ENCODE measurements at places on chromosomes 12 and 14. TPM values are rescaled to one million over a fixed set of nuclear protein-coding genes. Genes with fewer than 3 reads are reported as not detected.

PIWIL1 gene
- total RNA-seq, result not detected

GRCh38 chr12:3896356-3896755 lies 23.2 kb upstream of the PARP11 start:
- no peak for DNase-seq

SDSL gene
- total RNA-seq, result 9.1 TPM

GRCh38 chr12:122318607-122319605 lies 52.6 kb upstream of the VPS33A start:
- DNase-seq, result no peak

TBC1D30 gene
- 0.55 TPM for total RNA-seq

GRCh38 chr12:103442822-103443221 lies 52.9 kb downstream of the C12orf42 start:
- DNase-seq, result no peak

DNA sequence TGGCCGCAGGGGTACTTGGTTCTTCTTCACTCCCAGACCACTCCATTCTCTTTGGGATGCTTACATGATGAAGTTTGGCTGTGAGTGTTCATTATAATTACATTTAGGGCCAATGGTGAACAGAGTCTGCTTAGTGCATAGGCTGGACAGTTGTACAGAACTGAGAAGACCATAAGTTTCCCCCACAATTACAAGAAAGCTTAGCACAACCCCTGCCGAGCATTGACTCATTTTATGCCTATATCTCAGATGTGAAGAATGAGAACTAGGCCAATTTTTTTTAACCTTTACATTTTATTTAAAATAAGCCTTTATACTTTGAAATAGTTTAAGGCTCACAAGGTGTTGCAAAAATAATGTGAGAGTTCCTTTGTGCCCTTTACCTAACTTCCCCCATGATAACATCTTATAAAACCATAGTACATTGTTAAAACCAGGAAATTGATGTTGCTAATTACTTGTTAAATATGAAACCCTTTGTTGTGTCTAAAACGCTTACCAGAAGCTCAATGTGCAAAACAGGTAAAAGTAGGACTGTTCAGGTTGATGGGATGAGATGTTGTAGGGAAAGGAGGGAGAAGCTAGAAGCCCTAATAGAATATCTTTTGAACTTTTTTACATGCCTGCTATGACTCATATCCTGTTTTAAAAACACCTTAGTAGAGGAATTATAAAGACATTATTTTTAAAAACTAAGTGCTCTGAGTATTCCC lies 47.2 kb downstream of the ALDH1L2 start:
- no peak for DNase-seq

SIX4 gene
- total RNA-seq, result 8.6 TPM

GRCh38 chr14:89755816-89756215 lies 198.7 kb downstream of the EFCAB11 start:
- no peak for DNase-seq

PLEKHG3 gene
- total RNA-seq, result 0.16 TPM

NPFF gene
- not detected for total RNA-seq

DNA sequence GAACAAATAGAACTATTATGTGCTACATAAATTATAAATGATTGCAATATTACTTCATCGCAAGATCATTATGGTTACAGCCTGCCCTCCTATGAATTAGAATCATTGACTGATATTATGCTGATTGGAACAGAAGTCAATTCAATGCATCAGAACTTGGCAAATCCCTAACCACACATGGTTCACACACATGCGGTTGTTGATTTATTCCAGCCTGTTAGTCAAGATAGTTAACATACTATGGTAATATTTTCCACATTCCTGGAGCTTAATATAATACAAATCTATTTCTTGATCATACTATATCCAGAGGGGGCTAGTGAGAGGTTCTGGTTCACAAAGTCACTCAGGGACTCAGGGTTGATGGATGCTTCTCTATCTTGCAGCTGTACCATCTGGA lies 9.7 kb upstream of the CACNA1C start:
- DNase-seq, result no peak

CAPZA3 gene
- not detected for total RNA-seq

DNA sequence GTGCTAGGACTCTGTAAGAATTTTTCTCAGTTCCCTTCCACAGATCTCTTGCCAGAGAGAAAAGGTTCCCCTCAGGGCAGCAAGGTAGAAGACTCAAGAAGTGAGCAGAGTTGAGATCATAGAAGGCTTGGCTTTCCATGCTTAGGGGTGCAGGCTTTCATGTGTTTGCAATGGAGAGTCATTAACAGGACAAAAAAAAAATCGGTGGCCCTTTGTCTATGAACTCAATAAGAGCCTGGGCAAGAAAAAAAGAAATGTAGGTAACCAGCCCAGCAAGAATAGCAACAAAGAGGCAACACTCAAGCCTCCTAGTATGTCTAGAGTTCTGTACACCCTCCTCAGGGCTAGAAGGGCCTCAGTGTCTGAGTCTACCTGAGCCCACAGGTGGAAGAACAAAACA lies 23.4 kb upstream of the LRP6 start:
- DNase-seq, result no peak

- DNase-seq, result no peak
These were observed 86.1 kb upstream of the DYNC1H1 start for GRCh38 chr14:101878211-101878821.

GRCh38 chr12:130119241-130119861 lies 42.9 kb upstream of the FZD10 start:
- no peak for DNase-seq

DNA sequence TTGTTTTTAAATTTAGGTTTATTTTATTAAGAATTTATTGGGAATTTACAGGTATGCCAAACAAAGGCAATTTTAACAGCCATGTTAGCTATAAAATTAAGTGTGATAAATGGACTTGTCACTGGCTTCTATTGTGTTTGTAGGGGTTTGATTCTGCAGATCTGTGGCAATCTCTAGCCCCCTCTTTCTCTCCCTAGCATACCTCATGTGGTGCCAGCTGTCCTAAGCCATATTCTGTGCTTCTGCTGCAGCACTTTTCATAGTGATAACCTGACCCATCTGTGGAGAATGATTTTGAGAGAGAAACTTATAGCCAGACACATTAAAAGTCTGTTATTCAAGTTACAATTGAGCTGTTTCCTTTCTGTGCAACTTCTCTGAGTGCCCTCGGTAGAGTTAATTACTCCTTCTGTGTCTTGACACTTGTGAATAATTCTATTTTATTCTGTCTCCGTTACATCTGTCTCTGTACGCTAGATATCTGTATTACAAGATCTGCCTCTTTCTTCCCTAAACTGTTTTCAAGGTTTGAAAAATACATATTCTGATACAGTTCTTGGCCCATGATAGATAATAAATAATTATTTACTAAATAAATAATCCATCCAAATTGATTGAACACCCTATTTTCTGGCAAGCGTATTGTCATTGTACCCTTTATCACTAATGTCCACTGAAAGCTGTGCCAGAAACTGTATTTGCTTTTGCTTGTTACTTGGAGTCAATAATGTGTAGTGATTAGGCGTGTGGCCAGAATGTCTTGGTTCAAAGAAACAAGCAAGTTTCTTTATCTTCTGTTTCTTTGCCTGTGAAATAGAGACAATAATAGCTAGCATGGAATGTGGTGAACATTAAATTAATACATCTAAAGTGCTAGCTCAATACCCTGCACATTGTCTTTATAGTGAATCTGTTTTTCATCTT lies 40.0 kb downstream of the FRS2 start:
- DNase-seq, result no peak

- no peak for DNase-seq
These were observed 188.4 kb upstream of the OTX2 start for GRCh38 chr14:56998728-56999127.

- DNase-seq, result no peak
These were observed 9.5 kb upstream of the IRF2BPL start for GRCh38 chr14:77037938-77038568.

SIVA1 gene
- total RNA-seq, result 113 TPM

IAPP gene
- not detected for total RNA-seq

DNA sequence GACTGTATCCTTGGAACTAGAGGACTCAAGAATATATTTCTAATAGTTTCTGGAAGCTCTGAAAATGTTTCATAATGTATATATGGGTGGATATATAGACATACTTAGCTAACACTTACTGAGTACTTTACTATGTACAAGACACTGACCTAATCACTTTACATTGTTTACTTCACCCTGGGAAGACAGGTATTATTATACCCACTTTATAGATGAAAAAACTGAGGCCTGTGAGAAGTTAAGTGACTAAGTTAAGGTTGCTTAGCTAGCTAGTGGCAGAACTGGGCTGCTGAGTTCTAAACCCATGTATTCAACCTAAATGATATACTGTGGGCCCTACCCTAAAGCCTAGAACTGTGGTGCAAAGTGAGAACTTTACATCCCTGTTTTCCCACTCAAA lies 79.1 kb upstream of the SSTR1 start:
- DNase-seq, result no peak

AQP6 gene
- total RNA-seq, result not detected

OR10G2 gene
- not detected for total RNA-seq

All from K562 (cell line).